Activated T-helper 17 cell treated with anti-CD3 and anti-CD28 coated beads, Interleukin-2, amount 50 U/mL, for 72 hours (primary cell): ENCODE measurements at places on chromosomes 2 and 18.

DNA sequence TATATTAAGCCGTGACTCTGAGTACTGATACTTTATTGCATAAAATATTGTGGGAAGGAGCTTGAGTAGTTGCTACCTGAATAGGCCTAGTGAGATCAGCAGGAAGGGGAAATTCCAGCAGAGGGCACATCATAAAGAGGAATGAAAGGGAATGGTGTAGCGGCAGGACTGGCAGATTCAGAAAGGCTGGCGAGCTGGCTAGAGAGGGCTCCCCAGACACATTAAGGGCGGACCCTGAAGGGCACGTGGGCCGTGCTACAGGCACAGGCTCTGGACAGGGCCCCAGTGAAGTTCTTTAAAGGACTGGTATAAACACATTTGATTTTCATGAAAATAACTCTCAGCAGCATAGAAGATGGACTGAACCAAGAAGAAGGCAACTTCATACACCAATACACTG is 43.0 kb downstream of the PTPN2 start:
- peaks cover 60% of the 10 kb centered on the region for H3K36me3 ChIP-seq
- H3K27me3 ChIP-seq: no peaks in the 10 kb centered on the region
- peak overlapping the region; percentile 71 for H3K4me3 ChIP-seq
- H3K4me1 ChIP-seq: peaks cover 71% of the 10 kb centered on the region
- ATAC-seq: no peak

GRCh38 chr2:205745661-205746419 is 63.5 kb downstream of the NRP2 start:
- peaks cover 22% of the 10 kb centered on the region for H3K27me3 ChIP-seq
- H3K4me3 ChIP-seq: no peak overlapping the region
- no peaks in the 10 kb centered on the region for H3K36me3 ChIP-seq
- ATAC-seq: no peak
- H3K4me1 ChIP-seq: no peaks in the 10 kb centered on the region

DNA sequence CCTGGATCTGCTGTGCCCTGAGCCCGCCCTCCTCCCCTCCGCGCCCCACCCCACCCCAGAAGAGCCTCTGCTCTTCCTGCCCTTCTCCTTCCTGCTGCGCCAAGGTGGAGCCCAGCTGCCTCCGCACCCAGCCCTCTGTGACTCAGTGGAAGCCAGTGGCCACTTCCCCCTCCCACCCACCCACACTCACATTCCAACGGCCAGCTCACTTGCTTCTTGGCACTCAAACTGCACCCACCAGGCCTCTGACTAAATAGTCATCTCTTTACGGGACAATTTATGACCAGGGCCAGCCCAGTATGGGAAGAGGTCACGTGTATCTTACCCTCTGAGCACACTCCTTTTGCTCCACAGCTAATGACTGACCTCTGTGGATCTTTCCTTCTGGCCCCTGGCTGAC is 150.4 kb upstream of the SLC1A4 start:
- H3K4me1 ChIP-seq: no peaks in the 10 kb centered on the region
- peak; percentile 76 for ATAC-seq
- H3K36me3 ChIP-seq: no peaks in the 10 kb centered on the region
- H3K27me3 ChIP-seq: peaks cover under 1% of the 10 kb centered on the region
- H3K4me3 ChIP-seq: no peak overlapping the region
- H3K27ac ChIP-seq: no peak overlapping the region

DNA sequence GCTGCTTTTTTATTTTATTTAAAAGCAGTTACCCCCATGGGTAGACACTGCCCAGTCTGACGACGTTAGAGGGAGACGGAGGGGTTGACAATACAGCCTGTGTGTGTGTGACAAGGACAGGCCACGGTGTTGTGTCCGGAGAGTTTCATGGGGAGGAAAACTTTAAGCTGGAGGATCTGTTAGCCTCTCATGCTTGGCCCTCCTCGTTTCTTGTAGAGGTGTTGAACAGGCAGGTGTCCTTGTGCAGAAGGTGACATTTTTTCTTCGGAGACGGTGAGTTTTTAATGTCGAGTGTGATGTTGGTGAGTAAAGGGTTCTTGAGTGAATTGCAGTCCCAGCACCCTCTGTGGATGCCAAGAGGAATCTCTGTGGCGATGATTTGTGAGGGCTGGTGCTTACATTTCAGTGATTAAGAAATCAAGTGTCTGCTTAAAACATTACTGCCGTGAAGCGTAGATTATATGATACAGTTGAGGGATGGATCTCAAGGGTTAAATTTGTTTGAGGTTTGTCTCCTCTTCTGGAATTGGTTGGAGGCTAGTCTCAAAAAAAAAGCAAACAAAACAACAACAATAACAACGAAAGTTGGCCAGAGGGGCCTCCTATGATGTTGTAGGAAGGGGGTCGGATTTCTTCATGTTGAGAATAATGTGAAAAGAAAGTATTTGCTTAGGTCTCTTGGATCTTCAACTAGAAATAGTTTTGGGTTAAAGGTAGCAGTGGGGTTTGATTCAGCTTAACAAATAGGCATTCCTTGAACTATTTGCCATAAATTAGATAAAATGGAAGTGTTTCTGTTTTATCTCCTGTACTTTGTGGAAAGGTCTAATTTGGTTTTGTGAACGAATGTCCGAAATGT is 1.6 kb downstream of the NCOA1 start:
- peaks cover 39% of the 10 kb centered on the region for H3K4me1 ChIP-seq
- H3K27me3 ChIP-seq: no peaks in the 10 kb centered on the region
- H3K36me3 ChIP-seq: peaks cover 17% of the 10 kb centered on the region

DNA sequence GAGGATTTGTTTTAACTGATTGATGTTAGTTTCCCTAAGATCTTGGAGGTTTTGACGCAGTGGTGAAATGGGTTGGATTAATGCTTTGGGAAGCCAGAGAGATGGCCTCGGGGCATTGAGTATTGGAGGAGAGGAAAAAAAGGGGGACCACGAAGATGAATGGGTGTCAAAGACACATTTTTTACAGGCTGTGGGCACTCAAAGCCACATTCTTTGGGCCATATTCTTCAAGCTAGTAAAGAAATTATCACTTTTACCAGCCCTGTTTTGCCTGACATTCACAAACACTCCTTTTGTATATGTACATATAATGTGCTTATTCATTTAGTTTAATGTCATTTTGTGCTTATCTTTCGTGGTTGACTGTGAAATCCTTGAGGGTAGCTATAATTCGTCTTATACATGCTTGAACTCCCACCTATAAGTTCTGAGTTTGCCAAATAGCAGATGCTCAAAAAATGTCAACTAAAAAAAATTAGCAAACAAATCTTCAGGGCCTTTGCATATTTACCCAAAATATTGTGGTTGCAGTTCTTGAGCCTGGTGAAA is 146.3 kb downstream of the ARL6IP6 start:
- H3K27me3 ChIP-seq: peaks cover 4% of the 10 kb centered on the region
- ATAC-seq: no peak
- H3K4me1 ChIP-seq: no peaks in the 10 kb centered on the region
- no peaks in the 10 kb centered on the region for H3K36me3 ChIP-seq
- H3K27ac ChIP-seq: no peak overlapping the region

DNA sequence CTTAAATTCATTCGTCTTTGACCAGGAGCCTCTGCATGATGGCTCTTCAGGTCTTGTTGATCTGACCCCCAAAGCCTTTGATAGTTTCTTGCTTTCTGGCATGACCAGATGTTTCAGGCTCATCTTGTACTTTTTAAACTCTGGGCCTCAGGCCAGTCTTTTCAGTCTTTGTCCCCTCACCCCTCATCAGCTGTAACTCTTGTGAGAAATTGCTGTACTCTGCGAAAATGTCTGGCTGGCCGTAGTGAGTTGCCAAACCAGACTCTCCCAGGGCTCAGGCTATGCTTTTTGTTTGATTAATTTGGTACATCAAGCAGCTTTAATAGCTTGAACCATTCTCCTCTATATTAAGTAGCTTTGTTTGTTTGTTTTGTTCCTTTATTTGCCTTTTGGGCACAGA is 75.9 kb downstream of the BABAM2 start:
- H3K27ac ChIP-seq: peak overlapping the region; percentile 57
- no peak for ATAC-seq
- H3K4me1 ChIP-seq: peaks cover 47% of the 10 kb centered on the region
- peak overlapping the region; percentile 53 for H3K4me3 ChIP-seq
- peaks cover 13% of the 10 kb centered on the region for H3K36me3 ChIP-seq

DNA sequence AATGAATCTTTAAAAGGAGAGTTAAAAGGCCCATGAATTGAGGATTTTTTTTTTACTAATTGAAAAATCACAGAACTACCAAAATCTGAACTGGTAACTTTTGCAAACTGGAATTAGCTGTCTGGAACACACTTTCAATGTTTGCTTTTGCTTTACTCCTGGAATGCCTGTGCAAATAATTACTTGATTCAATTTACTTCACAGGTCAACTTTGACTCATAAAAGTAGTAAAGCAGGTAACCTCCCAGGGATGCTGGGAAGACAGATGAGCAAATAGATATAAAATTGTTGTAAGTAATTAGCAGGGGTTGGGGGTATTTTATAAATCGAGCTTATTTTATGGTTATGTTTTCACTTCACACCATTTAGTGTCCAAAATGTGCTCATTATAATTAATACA is 398.3 kb upstream of the HNRNPA3 start:
- no peaks in the 10 kb centered on the region for H3K4me1 ChIP-seq
- ATAC-seq: no peak
- H3K36me3 ChIP-seq: no peaks in the 10 kb centered on the region
- no peak overlapping the region for H3K27ac ChIP-seq
- peaks cover 3% of the 10 kb centered on the region for H3K27me3 ChIP-seq

GRCh38 chr2:58913082-58913726 is 672.1 kb upstream of the FANCL start:
- H3K27ac ChIP-seq: no peak overlapping the region
- no peak overlapping the region for H3K4me3 ChIP-seq
- H3K4me1 ChIP-seq: no peaks in the 10 kb centered on the region
- no peak for ATAC-seq
- H3K27me3 ChIP-seq: no peaks in the 10 kb centered on the region

- no peaks in the 10 kb centered on the region for H3K27me3 ChIP-seq
- no peak overlapping the region for H3K27ac ChIP-seq
- ATAC-seq: no peak
- H3K4me1 ChIP-seq: no peaks in the 10 kb centered on the region
- no peaks in the 10 kb centered on the region for H3K36me3 ChIP-seq
- H3K4me3 ChIP-seq: no peak overlapping the region
Measured at GRCh38 chr2:59167514-59167913, 926.4 kb upstream of the FANCL start.

DNA sequence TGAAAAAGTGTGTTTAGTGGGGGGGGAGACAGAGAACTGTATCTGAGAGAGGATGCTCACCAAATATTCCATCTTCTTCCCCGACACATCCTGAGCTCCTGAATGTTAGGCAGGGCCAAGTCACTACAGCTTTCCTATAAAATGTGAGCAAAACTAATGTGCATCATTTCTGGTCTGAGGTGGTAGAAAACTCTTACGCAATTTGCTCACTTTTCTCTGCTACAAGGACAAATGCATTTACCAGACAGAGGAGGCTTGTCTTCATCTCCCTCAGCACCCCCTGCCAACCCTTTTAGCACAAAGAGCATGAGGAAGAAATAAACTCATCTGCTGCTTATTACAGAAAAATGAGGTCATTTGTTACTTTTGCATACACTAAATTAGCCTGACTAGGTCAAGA is 554.0 kb downstream of the RNF144A start:
- no peak for ATAC-seq
- H3K27me3 ChIP-seq: peaks cover 15% of the 10 kb centered on the region
- H3K36me3 ChIP-seq: peaks cover 8% of the 10 kb centered on the region
- H3K4me1 ChIP-seq: peaks cover 18% of the 10 kb centered on the region
- no peak overlapping the region for H3K27ac ChIP-seq
- no peak overlapping the region for H3K4me3 ChIP-seq

GRCh38 chr2:107543793-107544192 is 282.9 kb upstream of the RGPD4 start:
- H3K27me3 ChIP-seq: no peaks in the 10 kb centered on the region
- no peak overlapping the region for H3K27ac ChIP-seq
- no peak for ATAC-seq
- H3K36me3 ChIP-seq: no peaks in the 10 kb centered on the region

- no peaks in the 10 kb centered on the region for H3K27me3 ChIP-seq
- no peaks in the 10 kb centered on the region for H3K36me3 ChIP-seq
- H3K4me1 ChIP-seq: peaks cover 23% of the 10 kb centered on the region
- H3K4me3 ChIP-seq: no peak overlapping the region
Measured at GRCh38 chr2:65386344-65386743, 46.1 kb downstream of the SPRED2 start.

- peak within 1 kb of the TSS; percentile 74 for H3K27ac ChIP-seq
- ATAC-seq: peak; percentile 43
- H3K4me3 ChIP-seq: no peak within 1 kb of the TSS
- peaks cover 12% of the 10 kb centered on the region for H3K4me1 ChIP-seq
- H3K36me3 ChIP-seq: peaks cover 9% of the 10 kb centered on the region
Measured at GRCh38 chr2:101697124-101698013, at the start of gene MAP4K4. Gene MAP4K4 (plus strand): TSS chr2:101697707. CDS start chr2:101698081, 374 bp downstream.

GRCh38 chr2:198371329-198371728 is 566.9 kb downstream of the PLCL1 start:
- H3K4me1 ChIP-seq: peaks cover 7% of the 10 kb centered on the region
- H3K27me3 ChIP-seq: peaks cover 22% of the 10 kb centered on the region
- ATAC-seq: no peak
- H3K4me3 ChIP-seq: no peak overlapping the region

GRCh38 chr2:48227617-48228344 is 302.2 kb upstream of the STON1 start:
- H3K36me3 ChIP-seq: no peaks in the 10 kb centered on the region
- ATAC-seq: no peak
- H3K27ac ChIP-seq: no peak overlapping the region
- no peaks in the 10 kb centered on the region for H3K27me3 ChIP-seq
- no peak overlapping the region for H3K4me3 ChIP-seq
- peaks cover under 1% of the 10 kb centered on the region for H3K4me1 ChIP-seq

DNA sequence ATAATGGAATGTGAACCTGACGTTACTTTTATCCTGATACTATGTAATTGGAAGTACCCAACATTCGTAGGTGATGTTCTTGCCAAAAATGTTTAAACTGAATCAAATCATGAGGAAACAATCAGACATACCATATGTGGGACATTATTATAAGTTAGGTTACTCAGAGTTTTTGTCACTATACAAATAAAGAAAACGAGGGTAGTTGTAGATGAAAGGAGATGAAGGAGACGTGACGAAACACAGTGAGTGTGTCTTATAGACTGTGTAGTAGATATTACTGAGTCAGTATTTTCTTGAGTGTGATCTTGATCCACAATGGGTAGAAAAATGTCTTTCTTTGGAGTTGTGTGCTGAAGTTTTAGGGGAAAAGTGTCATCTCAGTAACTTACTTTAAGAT is 176.8 kb downstream of the ZNF407 start:
- H3K27ac ChIP-seq: no peak overlapping the region
- peaks cover 5% of the 10 kb centered on the region for H3K36me3 ChIP-seq
- peaks cover 4% of the 10 kb centered on the region for H3K4me1 ChIP-seq
- ATAC-seq: no peak
- H3K4me3 ChIP-seq: no peak overlapping the region

DNA sequence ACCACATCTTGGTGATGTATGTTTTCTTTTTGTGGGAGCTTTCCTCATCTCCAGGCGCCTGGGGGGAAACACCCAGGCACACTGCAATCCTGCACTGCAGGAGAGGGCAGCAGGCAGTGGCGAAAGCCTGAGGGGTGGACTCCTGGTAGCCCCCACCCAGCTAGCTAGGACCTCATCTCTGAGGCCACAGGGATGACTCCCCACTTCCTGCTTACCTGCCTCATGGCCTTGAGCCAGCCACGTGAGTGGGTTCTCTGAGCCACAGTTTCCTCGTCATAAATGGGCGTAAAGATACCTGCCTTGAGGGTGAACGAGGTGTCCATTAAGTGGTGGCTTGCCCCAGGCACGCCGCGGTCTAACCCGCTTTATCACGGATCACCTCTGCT is 19.1 kb downstream of the TRAF3IP1 start:
- no peaks in the 10 kb centered on the region for H3K27me3 ChIP-seq
- H3K36me3 ChIP-seq: peaks cover 12% of the 10 kb centered on the region
- H3K27ac ChIP-seq: no peak overlapping the region

- no peak for ATAC-seq
- H3K4me3 ChIP-seq: no peak overlapping the region
- H3K27me3 ChIP-seq: no peaks in the 10 kb centered on the region
- H3K4me1 ChIP-seq: no peaks in the 10 kb centered on the region
- no peaks in the 10 kb centered on the region for H3K36me3 ChIP-seq
Measured at GRCh38 chr18:40662898-40663437, 1292.1 kb upstream of the PIK3C3 start.
